ENCODE measurements at places on chromosomes 3 and 15.
A peak's percentile ranks its signal among the peaks of the same experiment; 100 is the strongest.

DNA sequence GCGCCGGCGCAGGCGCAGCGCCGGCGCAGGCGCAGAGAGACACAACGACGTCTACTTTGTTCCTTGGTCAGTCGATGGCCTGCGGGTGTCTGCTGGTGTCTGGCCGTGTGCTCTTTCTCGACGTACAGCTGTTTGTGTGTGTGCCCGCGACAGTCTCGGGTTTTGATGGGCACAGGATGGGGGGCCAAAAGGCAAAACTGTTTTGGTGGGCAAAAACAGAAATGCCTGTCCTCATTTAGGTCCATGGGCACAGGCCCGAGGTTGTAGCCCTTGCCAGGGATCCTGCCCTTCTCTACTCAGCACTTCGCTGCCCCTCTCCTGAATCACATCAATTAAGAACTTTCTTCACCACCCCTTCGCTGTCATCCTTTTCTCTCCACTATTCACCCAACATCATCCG is 184.8 kb upstream of the CHL1 start:
- DNase-seq, result no peak

GRCh38 chr15:75229191-75230015 is 27.7 kb downstream of the C15orf39 start:
- no peak for DNase-seq

DNA sequence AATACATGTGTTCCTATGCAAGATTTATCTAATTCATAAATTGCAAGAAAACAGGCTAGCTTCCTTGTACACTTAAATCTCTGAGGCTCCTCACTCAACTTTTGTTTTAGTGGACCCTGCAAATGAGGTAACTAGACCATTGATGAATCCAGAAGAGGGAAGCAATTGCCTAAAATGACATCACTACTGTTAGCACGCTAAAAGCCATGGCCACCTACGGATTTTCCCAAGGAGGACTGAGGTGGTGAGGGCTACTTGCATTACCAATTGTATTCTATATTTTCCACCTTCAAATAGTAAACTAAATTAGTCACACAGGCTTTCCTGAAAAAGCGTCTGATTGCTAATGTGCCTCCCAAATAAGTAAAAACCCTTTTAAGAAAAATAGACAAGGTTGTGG is 140.7 kb downstream of the GADL1 start:
- no peak for DNase-seq

DNA sequence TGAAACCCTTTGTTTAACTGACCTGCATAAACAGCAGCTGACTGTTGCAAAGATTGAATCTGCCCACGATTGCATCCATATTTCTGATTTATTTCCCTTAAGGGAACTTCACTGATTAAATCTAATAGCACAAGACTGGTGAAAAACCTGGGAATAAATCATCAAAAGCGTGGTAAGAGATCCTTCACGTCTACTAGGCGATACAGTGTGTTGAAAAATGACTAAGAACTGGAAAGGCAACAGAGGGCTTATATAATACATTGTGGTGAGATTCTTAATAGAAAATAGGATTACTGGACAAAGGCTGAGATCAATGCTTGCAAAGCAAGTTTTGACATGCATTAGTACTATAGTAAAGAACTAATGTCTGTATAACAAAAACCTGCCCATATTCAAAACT is 49.0 kb downstream of the POLQ start:
- DNase-seq, result no peak

DNA sequence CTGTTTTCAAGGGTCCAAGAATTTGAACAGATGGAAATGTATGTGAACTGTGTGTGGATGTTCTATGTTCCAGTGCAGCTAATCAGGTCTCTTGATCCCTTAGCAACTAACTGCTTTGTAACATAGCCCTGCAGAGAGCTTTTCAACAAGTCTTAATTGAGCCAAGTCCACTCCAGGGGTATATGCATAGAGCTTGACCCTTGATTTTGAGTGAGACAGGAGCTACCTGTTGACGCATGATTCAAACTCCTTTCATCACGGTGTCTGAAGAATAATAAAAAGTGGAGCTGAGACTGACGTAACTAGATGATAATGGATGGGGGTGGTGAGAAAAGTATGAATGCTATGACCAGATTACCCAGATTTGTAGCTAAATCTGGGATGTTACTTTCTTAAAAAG is 93.3 kb upstream of the CCDC54 start:
- no peak for DNase-seq

DNA sequence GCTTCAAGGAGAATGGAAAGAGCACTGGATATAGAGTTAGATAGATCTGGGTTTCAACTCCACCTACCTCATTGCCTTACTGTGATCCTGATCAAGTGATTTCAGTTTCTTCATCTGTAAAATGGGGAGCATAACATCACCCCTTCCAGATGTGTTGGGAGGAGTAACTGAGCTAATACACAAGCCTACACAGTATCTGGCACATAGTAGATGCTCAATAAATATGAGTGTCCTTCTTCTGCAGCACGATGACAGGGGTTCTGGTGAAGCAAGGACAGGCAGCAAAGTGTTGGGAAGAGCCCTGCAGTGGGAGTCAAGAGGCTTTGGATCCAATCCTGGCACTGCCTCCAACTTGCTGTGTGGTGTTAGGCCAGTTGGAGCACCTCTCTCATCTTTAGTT is 270.0 kb downstream of the UACA start:
- DNase-seq, result no peak

DNA sequence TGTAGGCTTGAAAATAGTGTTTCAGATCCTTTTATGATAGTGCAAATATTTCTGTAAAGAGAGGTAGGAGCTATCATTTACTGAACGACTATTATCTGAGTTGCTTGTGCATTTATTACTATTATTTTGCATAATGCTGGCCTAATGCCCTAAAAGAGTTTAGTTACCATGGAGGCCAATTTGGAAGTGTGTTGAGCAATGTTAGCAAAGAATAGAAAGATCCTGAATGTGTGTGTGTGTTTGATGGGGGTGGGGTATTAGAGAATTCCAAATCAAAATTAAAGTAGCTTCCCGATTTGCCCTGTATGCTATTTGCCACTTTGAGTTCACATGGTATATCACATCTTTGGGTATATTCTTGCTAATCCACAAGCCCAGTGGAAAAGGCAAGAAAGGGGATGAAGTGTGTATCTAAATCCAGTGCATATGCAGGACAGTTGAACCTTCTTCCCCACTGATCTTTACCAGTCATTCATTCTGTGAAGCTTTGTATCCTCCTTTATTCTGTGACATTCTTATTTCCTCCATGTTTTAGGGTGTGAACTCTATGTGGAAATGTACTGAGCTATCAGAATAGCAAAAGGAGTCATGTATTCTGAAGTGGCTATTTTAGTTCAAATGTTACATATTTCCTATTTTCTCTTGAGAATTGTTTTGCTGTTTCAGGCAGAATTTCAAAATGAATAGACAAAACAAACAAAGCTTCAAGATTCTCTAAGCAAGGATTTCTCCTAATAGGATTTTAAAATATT is 45.7 kb upstream of the PLSCR5 start:
- DNase-seq, result no peak

DNA sequence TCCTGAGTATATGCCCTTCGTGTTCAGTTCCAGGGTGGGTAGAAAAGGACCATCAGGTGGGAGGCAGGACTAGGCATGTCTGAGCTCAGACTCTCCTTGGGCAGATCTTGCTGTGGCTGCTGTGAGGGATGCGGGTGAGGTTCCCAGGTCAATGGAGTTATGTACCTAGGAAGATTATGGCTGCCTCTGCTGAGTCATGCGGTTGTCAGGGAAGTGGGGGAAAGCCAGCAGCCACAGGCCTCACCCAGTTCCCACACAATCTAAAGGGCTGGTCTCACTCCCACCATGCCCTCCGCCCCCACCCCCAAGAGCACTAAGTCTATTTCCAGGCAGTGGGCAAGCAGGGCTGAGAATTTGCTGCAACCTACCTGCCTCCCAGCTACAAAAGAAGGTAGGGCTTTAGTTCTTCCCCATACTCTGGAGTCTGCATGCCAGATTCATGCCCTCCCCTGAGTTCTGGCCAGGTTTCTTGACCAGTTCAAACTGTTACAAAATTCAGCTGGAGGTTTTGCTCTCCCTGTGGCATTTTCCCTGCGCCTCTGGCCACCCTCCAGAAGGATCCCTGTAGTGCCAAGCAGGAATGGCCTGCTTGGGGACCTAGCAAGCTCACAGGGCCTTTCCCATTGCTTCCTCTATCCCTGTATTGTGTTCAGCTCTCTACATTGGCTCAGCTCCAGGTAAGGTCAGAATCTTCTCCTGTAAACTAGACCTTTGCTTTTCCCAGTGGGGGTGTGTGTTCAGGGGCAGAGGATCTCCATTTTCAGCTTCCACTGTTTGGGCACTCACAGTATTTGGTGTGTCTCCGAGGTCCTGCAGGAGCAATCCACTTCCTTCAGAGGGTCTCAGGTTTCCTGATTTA is 12.7 kb upstream of the TMCO5A start:
- DNase-seq, result no peak

GRCh38 chr3:178629430-178630178 is 93.4 kb downstream of the KCNMB2 start:
- no peak for DNase-seq

GRCh38 chr3:197878427-197878826 is 71.6 kb upstream of the RPL35A start:
- no peak for DNase-seq

DNA sequence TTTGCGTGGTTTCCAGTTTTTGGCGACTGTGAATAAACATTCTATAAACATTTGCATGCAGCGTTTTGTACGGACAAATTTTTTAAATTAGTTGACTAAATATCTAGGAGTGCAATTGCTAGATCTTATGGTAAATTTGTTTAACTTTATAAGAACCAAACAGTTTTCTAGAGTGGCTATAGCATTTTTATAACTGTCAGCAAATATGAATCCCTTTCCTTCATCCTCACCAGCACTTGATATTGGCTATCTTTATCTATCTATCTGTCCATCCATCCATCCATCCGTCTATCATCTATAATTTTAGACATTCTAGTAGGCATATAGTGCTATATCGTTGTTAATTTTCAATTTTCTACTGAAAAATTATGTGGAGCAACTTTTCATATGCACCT is 158.4 kb upstream of the CHRNA7 start:
- DNase-seq, result no peak

- no peak for DNase-seq
Measured at GRCh38 chr15:71708051-71708429, 102.3 kb upstream of the NR2E3 start.

- no peak for DNase-seq
Measured at GRCh38 chr3:60079076-60079475, 1029.3 kb upstream of the CFAP20DC start.

DNA sequence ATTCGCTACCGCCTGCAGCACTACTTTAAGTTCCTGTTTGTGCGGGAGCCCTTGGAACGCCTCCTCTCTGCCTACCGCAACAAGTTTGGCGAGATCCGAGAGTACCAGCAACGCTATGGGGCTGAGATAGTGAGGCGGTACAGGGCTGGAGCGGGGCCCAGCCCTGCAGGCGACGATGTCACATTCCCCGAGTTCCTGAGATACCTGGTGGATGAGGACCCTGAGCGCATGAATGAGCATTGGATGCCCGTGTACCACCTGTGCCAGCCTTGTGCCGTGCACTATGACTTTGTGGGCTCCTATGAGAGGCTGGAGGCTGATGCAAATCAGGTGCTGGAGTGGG is 995 bp downstream of the CHST14 start:
- no peak for DNase-seq

GRCh38 chr3:124346487-124346886 is 354.6 kb upstream of the ROPN1 start:
- DNase-seq, result no peak

DNA sequence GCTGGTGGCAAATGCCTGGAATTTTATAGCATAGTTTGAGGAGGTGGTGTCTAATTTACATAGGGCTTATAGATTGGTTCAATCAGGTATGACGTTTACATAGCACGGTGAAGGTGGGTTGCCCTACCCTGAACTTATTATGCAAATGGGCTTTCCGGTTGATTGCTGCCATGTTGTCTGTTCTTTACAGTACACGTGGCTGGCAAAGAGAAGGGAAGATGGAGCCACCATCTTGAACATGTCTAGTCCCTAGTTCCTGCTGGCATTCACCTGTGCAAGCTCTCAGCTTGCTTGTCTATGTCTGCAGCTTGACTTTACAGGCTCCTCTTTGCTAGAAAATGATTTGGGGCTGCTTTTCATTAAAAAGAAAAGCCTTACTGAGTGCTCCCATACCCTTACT is 14.0 kb upstream of the STAC start:
- peak; percentile 28 for DNase-seq

GRCh38 chr3:155024006-155024638 is 56.0 kb upstream of the MME start:
- no peak for DNase-seq

DNA sequence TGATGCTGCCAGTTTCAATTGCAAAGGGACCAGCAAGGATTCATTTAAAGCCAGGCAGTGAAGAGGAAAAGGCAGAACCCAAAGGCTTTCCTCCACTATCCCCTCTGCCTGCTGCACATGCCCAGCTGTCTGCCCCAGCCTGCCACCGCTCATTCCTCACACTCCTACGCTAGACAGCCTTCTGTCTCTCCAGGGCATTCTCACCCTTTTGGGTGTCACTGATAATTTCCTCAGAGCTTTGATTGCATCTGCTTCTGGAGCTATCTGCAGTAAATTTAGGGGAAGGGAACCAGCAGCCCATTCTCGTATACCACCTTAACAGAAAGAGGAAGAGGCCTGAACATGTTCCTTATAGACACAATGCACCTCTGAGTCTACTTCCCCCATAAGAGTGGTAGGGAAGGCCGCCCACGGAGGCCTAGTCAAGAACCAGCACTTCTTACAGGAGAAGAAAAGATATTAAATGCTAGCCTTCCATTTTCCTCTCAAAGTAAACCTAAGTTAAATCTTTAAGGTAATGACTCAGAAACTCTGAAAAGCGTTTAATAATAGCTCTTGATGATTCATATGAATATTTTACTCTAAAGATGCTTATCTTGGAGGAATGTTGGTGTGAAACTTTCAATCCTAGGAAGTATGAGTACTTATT is 20.9 kb downstream of the NUDT16 start:
- no peak for DNase-seq

DNA sequence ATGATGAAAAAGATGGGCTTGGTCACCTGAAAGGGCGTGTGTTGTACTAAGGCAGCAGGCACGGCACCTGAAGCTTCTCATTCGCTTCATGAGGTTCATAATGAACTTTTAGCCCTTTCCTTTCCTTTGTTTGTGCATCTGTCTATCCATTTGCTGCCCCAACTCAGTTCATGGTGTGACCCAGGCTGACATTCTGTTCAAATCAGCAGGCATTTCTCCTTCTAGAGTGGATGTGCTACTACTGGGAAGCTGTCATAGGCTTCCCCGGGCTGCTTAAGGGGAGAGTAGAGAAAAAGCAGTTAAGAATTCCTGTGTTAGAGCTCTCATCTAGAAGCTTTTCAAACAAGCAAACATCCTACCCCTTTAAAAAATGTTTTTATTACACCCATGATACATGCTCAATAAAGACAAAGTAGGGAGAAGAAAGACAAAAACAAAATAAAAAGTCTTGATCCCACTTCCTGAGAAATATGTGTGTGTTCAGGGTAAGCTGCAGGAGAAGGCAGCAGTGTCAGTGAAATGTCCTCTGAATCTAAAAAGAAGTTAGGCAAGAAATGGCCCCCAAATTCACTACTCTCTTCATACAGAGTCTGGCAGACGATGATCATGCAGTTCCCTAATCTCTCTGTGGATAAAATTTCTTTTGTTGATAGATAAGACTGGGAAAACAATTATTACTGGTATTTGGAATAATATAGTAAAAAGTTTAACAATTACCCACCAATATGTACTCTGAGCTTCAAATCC is 136.9 kb upstream of the PFN2 start:
- DNase-seq, result no peak

- no peak for DNase-seq
Measured at GRCh38 chr3:112894258-112894657, 47.6 kb upstream of the CD200R1L start.

Measured in NCI-H526 (cell line).